ENCODE measurements at places on chromosomes 1 and 21.

GRCh38 chr21:45478115-45478801, 64.0 kb downstream of the SLC19A1 start:
- peak; percentile 52 for DNase-seq

GRCh38 chr1:4468804-4469514, 185.4 kb upstream of the AJAP1 start:
- DNase-seq: no peak

- no peak for DNase-seq
These were observed 34.2 kb upstream of the TTC34 start for GRCh38 chr1:2835650-2836159.

GRCh38 chr1:207423560-207424292, 30.4 kb upstream of the CR2 start:
- DNase-seq: no peak

All from NCI-H1105 (cell line).